ENCODE measurements at places on chromosomes 5 and 9.

GRCh38 chr9:37729499-37729898 is 24.1 kb upstream of the TRMT10B start:
- DNase-seq = no peak

DNA sequence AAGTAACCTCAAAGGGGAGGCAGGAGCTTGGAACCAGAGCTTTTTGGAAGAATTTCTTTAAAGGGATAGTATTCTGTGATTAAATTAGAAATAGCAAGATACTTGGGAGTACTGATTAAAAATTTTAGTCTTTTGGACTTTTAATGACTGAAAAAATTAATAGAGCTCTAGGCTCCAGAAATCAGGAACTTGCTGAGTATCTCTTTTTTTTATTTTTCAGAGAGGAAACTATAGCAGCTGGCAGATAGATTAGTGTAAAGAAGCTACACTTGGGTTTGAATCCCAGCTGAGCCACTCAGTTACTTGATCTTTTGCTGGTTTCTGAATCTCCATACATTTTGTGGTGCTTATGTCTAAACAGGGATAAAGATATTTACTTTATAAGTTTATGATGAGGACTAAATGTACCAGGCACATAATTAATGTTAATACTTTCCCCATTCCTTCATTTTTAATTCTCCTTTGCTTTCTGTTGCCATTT is 94.2 kb upstream of the TNC start:
- no peak for DNase-seq

GRCh38 chr9:85876628-85877027 is 64.3 kb upstream of the NAA35 start:
- DNase-seq = no peak

GRCh38 chr5:104652271-104652861 is 1089.8 kb upstream of the NUDT12 start:
- DNase-seq = no peak

DNA sequence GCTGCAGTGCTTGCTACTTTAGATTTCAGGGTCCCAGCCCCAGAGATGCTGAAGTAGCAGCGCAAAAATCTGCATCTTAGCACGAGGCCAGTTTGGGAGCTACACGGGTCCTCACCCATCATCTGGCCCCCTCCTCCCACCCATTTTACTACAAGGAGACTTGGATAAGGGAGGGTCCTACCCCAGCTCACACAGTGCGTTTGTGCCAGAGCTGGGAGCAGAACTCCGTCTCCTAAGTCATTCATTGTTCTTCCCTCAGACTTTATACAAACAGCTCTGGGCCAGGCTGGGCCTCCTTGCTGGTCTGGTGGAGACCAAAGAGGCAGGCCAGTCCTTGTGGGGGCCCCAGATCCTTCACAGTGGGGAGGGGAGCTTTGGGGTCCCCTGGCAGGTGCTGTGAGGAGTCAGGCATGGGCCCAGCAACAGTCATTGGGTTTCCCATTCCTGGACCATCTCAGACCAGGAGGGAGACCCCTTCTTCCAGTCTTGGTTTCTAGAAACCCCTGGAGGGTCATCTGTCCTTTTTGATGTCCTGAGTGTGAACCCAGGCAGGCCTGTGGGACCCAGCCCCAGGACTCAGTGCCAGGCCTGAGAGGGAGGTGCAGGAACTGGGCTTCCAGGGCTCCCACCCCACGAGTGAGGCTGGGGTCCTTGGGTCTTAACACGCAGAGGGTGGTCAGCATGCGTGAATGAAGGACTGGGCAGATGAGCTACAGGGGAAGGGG is 2.3 kb upstream of the IL17B start:
- no peak for DNase-seq

DNA sequence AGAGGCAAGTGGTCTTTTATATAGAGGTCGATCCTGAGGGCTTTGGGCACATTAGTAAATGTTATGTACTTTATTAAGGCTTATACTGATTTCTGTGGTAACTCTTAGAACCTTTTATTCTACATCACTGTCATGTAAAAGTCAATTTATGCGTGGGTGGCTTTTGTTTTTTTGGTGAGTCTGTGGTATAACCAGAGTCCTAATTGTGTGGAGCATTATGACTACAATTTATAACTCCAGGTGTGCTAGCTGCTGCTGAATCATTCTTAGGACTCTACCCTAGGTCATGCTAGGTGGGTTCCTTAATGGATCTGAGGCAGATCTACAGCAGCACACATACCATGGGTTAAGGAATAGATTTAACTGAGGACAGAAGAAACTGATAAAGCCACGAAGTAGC is 33.9 kb upstream of the KCNN2 start:
- no peak for DNase-seq

DNA sequence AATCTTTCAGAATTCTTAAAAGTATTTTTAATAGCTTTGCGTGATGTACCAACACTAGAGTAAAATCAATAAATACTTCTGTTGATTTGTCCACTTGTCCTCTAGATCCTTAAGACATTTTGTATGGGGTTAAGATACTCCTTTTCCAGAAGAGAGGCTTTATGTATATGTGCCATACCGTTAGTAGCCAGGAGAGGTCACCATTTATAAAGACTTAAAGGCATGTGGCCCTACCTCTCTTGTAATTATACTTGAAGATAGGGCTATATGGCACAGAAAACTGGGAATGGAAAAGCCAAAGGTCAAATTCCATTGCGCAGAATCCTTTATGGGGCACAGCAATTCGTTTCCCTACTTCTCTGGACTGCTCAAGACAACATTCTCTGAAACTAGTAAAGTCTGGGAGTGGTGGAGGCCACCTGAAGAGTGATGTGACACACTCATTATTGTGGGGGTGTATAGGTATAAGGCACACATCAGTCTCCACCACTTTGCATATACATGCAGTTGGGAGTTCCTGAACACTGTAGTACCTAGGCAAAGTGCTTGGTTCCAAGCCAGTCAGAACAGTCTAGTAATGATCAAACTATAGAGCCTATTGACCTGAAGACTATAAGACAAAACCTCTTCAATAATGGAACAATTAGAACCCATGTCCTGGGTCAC is 140.1 kb upstream of the FBXL17 start:
- no peak for DNase-seq

GRCh38 chr5:168734620-168735300 is 155.6 kb upstream of the PANK3 start:
- DNase-seq = no peak

Data from right forelimb (tissue), 1 donor.